ENCODE measurements at places on chromosomes 11 and 22.

- DNase-seq: no peak
Observed at GRCh38 chr11:83272627-83273026, 13.5 kb downstream of the CCDC90B start.

- no peak for DNase-seq
Observed at GRCh38 chr11:73361953-73362776, 14.0 kb upstream of the RELT start.

DNA sequence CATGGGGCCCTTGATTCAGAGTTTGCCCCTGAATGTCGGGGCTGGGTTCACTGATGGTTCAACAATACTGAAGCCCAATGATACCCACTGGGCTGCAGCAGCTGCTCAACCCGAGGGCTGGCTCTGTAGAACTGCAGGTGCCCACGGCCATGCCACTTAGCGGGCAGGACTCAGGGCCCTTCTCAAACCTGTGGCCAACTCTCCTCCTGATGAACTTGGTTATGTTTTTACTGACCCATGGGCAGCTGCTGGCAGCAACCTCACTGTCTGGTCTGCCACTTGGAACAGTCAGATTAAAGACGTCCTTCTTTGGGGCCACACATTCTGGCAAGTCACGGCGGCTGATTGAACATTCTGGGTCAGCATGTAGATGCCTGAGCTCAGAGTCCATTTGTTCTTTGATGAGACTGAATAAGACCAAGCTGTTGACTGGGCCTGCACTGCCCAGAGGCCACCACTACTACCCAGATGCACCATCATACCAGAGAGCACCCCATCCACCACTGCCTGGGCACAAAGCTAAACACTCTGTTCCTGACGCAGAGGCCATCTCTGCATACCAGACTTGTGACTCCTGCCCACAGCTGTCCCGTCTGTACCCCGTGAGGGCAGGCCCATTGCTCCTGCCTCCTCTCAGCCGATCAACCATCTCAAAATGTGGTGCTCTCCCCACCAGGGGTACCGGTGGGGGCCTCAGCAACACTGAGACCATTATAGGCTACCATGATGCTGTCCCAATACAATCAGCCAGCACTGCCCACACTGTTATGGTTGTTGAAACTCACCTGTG, 67.8 kb downstream of the SHANK2 start:
- DNase-seq: no peak

DNA sequence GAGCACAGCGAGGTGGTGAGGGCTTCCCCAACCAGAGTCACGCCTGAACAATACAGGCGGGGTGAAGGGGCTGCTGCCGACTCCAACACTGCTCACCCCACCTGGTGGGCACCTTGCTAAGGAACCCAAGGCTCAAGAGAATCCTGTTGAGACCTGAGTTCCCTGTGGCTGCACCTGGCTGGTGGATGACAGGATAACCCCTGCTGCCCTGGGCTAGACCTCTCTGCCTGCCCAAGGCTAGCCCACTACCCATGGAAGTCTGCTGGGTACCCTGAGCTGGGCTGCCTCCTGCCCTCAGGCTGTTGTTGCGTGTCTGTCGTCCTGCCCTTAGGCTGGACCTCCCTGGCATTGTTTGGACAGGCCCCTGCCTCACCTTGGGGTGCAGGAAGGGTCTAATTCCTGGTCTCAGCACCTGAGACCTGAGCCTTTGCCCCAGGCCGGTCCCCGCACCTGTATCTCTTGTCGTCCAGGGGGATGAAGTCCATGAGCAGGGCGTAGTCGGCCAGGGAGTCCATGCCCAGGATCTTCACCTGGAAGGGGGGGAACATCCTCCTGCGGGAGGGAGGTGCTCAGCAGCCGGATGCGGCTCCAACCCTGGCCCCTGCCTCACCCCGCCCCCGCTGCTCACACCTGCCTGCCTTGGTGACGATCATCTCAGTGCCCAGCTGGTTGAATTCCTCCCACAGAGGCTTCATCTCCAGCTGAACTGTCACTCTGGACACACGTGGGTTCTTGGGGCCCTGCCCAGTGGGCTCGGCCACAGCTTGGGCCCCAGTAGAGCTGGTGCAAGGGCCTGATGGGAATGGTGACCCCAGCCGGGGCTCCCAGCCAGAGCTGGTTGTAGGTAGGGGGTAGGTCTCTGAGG, 4.9 kb upstream of the NUDT8 start:
- no peak for DNase-seq

All from midbrain (tissue), 1 donor.